Foreskin melanocyte (primary cell): ENCODE measurements at places on chromosomes 11 and 22.

DNA sequence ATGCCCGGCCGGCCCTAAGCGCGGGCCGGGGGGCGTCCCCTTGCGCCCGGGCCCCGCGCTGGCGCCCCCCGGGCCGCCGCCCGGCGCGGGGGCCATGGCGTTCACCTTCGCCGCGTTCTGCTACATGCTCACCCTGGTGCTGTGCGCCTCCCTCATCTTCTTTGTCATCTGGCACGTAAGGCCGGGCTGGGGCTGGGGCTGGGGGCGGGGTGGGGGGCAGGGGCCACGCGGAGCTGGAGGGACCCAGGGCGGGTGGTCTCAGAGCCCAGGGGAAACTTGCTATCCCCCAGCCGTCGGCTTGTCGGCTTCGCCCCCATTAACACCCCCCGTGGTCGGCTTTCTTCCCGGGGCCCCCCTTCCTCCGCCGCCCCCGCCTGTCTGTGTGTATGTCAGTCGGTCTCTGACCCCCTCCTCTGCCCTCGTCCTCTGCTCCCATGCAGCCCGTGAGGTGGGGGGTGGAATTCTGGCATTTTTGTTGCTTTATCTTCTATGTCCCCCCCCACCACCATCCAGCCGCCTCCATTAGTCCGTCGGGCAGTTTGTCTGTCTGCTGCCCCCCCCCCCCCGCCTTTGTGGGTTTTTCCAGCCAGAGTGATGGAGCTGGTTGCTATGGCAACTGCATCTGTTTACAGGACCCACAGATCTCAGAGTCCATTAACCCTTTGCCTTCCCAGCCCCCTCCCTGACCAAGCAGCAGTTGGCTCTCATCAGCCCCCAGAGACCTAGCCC lies 552 bp downstream of the CNIH2 start:
- no peak for DNase-seq

- no peak for DNase-seq
Observed at GRCh38 chr11:2790568-2790921, 90.8 kb upstream of the KCNQ1OT1 start.

DNA sequence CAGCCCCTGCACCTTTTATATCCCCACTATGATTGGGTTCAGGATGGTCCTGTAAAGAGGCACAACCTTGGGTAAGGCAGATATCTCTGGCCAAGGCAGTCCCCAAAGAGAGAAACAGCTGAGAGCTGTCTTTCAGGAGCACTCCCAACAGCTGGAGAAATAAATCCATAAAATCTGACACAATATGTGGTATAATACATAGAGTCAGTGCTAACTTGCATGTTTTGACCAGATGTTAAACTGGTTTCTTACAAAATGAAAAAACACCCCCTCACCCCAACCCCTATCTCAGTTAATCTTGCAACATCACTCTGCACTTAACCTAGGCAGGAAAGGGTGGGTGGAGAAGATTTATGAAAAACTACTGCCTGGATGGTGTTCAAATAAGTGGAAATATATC lies 44.0 kb upstream of the C11orf87 start:
- DNase-seq, result no peak

DNA sequence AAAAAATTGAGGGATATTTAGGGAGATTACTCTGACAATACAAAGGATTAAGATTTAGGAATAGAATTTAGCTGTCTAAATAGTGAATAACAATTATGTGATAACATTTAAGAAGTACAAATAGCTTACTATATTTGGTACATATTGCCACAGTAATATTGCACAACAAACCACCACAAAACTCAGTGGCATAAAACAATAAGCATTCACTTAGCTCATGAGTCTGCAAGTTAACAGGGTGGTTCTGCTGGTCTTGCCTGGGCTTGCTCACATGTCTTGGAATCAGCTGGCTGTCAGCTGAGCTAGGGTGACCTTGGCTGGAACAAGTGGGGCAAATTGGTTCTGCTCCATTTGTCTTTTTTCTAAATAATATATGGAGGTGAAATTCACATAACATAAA lies 115.1 kb downstream of the DCDC1 start:
- DNase-seq, result peak; percentile 64

DNA sequence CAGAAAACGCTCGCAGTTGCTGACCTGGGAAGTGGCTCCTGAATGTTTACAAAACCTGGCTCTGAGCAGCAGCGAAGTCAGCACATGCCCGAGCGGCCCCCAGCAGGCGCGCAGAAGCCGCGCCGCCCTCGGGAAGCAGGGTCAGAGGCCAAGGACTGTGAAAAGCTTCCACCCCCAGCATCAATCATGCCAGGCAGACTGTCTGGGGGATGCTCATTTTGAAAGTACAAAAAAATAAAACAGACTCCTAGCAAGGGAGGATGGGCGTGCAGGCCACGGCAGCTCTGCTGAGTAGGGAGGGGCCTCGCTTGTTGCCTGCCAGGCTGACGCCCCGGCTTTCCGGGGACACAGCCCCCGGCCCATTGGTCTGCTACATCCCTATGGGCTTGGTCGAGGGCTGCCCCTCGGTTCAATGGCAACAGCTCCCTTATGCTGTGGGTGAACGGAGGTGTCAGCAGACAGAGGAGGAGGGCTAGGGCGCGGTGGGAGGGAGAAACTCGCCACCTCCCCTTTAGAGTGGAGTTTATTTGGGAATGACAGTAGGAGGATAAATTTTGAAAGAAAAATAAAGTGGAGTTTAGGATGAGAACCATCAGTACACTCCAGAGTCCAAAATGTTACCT lies 37.7 kb upstream of the GNB1L start:
- DNase-seq, result no peak

GRCh38 chr11:62713343-62713742 lies 5.9 kb downstream of the GNG3 start:
- no peak for DNase-seq

- DNase-seq, result no peak
Observed at GRCh38 chr11:104339380-104339831, 175.5 kb upstream of the PDGFD start.

DNA sequence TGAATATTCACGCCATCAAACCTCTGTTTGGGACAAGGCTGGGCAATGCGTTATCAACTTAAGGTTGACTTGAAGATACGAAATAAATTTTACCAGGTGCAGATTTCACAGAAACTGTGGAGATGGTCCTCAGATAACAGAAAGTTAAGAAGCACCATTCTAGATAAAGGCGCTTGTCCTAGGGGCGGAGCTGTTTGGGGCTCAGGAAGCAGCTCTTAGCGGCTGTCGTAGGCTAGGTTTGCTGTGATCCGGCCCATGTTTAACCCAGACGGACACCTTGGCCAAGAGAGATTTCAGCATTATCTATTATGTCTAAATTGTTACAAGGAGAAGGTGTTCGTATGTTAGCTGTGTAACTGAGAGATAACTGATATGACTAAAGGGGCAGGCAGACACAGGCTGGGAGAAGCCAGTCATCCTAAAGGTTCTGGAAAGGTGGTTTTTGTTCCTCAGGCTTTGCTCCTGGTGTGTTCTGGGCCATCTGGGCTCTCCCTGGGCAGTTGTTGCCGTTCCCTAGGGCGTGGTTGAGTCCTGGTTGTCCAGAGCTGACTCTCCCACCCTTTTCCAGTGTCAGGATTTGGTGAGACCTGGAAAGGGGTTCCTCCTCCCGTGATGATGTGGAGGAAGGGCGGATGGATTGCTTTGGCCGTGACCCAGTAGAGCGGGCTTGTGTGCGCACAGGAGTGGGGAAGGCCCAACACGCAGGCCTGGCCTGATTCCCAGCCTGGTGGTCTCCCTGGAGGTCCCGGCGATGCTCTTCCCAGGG lies 25.8 kb downstream of the TPCN2 start:
- DNase-seq, result no peak

DNA sequence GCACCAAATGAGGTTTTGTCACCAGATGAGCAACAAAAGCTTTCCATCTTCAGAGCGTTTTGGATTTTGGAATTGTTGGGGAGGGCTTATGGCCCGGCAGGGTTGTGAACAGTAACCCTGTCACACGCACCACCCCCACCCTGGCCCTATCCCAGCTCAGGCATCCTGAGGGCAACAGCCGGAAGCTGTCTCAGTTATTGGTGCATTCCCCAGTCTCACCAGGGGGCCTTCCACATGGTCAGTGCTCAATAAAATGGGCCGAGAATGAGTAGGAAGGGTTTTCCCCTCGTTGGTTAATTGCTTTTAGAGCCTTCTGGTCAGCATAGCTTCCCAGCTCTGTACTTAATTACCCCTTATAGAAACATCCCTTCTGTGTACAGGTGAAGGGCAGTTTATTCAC lies 46.0 kb downstream of the LRP5 start:
- no peak for DNase-seq

DNA sequence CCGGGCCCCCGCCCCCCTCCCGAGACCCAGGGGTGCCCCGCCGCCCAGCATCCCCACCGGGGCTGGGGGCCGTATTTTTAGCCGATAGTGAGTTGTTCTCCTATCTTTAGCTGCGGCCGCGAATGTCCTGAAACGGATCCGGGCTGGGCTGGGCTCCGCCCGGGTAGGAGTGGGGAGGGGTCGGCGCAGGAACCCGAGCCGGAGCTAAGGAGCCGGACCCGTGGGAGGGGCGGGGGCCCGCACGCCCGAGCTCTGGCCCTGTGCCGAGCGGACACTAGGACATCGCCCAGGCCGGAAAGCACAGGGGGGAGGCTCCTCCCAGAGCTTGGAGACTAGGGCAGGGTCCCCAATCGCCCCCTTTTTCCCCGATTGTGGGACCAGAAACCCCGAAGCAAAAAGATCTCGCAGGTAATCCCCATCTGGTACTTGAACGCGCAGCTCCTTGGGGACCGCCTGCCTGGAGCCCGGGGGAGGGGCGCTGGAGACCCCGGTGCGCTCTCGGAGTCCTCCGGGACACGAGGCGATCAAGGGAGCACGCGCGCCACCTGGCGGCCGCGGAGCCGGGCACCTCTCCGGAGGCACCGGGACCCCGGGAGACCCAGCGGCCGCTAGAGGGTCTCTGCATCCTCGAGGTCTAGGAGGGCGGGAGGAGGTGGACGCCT lies 669 bp downstream of the CDC42EP2 start:
- peak; percentile 53 for DNase-seq

DNA sequence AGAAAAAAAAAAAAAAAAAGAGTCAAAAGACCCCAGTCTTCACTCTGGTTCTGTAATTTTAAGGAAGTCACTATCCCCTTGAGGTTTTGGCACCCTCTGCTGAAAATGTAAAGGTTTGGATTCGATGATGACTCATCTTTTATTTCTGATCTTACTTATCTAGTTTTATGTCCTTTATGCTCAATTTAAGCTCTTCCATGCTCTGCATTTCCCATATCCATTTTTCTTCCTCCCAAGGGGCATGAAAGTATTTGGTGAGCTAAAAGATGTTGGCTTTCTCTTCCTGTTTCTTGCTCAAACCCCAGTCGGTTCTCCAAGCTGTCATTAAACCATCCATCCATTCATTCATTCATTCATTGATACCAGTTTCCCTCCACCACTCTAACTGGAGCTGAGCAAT lies 61.0 kb upstream of the CDON start:
- no peak for DNase-seq

DNA sequence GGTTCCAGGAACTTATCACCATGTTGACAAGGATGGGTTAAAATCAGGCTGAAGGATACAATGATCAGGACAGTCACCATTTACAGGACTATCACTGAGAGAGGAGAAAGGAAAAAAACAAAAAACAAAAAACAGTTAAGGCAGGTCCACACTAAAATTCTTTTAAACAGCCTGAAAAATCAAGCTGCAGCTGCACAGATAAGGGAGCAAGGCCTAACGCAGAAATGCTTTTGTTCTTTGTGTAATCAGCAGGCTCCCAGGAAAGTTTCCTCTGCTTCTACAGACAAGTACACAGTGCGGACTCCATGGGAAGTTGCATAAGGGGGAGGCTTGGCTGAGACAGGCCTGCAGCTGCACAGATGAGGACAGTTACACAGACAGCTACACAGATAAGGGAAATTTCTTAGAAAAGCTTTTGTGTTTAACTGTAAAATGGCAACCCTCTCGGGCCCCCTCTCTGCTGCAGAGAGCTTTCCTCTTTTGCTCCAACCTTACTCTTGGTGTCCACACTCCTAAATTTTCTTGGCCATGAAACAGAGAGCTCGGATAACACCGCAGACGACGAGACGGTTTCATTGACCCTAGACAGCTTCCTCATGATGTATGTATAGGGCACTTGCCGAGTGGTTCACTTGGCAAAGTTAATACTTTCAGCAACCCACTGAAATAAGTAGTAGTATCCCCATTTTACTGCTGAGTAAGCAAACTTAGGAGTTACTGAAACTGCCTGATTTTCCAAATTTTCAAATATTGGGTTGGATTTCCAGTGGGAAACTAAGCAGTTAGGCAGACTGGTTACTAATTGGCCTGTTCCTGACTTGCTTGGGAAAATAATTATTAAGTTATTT lies 45.5 kb downstream of the PIWIL3 start:
- peak; percentile 38 for DNase-seq

- DNase-seq, result no peak
Observed at GRCh38 chr11:69308491-69308911, 14.5 kb downstream of the MYEOV start.

DNA sequence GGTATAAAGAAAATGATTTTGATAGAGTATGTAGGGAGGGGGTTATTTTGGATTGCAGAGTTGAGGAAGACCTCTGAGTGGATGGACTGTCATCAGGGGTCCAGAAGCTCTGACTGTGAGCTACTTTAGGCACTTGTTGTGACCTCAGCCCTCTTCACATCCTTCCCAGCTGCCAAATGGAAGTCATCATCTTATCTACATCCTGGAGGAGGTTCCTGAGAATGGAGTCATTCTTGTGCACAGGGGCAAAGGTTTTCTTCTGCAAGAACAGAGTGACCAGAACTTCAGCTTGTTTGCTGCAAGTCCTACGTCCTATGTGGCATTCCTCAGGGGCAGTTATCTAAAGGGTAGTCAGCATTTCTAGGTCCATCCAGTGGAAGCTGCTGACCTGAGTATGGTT lies 393.8 kb downstream of the AASDHPPT start:
- no peak for DNase-seq

DNA sequence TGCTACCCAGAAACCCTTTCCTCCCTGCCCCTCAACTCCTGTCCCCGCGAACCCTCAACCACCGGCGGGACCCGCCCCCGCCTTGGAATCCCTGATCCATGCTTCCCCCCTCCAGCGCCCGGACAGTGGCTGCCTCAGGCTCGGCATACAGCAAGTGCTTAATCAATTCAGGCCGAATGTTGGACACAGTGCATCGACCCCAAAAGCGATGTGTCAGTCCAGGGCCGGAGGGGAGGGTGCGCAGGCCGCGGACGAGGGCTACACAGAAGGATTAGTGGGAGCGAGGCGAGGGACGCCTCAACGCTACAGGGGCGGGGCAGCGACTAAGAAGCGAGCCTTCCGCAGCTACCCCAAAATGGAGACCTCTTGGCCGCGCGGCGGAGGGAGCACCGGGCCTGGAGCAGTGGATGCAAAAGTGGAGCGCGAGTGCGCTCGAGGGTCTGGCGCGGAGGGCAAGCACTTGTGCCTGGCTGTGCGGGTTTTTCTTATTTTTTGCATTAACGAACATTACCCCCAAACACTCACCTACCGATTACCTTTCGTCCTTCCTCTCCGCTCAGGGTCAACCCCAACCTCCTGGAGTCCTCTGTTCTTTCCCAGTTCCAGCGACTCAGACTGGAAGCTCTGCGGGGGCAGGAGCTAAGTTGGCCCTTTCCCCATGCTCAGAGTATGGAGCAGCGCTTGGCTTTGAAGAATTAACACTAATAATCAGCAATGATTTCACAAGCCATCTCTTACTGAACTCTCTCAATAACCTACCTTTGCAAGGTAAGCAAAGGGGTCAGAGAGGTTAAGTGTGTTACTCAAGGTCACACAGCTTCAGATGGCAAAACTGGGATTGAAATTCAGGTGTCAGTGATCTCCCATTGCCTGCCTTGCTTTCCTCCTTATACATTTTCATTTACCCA lies 30.0 kb upstream of the WNT11 start:
- DNase-seq, result peak; percentile 58
